ENCODE measurements at places on chromosomes 4 and X.

DNA sequence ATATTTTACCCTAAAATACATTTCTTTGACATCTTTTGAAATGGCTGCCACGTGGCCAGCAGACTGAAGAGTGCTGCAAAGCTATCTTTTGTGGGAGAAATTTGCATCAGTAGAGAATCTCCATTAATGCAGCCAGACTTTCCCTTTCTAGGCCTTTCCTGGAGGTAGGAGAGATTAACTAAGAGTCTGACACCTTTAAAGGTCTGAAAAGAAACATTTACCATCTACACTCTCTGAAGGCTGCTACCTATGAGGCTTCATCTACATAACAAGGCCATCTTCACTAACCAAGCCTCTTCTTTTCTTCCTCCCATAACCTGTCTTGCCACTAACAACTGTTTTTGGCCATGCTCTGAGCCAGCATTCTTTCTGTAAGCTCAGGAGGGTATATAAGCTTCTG, 17.8 kb upstream of the SPRY1 start:
- no peak for DNase-seq

DNA sequence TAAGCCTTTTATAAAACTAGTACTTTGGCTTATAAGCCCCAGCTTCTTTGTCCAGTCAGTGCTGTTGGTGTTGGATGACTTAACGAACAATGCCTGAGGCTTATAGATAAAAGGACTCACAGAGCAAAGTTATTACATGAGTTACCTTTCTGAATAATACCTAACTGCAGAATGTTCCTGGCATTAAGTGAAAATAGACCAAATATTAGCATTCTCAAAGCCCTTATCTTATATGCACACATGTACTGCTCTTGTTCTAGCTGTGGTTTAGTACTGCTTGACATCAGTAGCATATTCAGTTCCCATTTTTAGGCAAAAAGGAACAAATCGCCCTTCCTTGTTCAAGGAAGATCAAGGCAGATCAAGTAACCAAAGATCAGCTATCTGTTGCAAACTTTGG, 131.6 kb downstream of the ZNF330 start:
- DNase-seq = no peak

DNA sequence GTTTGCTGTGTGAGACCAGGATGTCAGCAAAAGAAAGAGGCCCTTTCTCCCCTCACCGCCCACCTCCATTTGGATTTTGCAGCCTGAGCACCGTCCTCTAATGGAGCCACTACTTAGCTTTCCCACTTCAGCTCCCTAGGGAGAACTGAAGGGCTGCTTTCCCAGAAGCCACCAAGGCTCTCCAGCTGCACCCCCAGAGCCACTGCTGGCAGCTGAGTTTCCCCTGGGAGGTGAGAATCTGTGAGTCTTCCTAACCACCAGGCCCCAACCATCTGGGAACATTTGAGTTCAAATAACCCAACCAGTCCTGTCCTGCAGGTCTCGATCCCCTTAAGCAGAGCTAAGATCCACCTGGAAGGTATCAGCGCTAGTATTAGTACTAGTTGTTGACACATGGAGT, 173.1 kb upstream of the USP9X start:
- DNase-seq = peak; percentile 18

- no peak for DNase-seq
Measured at GRCh38 chrX:152822383-152823086, 8.0 kb downstream of the CETN2 start.

- no peak for DNase-seq
Measured at GRCh38 chrX:100980608-100981497, 11.3 kb downstream of the ARL13A start.

- no peak for DNase-seq
Measured at GRCh38 chr4:115357776-115358175, 244.4 kb upstream of the NDST4 start.

All from DMS79 treated with DMSO at 0.1 percent for 48 hours (cell line).